Fibroblast of skin of scalp (primary cell): ENCODE measurements at places on chromosomes 3 and 15.
A peak's percentile ranks its signal among the peaks of the same experiment; 100 is the strongest.

GRCh38 chr15:50256188-50257041, 9.1 kb downstream of the HDC start:
- peak; percentile 8 for DNase-seq

DNA sequence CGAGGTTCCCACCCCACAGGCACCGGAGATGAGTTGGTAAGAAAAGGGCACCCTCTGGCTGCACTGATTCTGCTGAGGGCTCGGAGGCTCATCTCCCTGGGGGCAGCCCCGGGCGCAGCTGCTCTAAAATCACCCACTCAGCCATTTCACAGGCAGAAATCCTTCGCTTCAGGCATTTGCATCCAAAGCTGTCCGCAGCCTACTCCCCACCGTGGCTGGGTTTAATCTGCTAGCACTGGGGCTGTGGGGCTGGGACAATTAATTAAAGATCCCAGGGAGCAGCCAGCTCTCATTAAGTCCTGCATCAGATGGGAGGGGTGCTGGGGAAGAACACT, 104.3 kb upstream of the PRR20G start:
- no peak for DNase-seq

DNA sequence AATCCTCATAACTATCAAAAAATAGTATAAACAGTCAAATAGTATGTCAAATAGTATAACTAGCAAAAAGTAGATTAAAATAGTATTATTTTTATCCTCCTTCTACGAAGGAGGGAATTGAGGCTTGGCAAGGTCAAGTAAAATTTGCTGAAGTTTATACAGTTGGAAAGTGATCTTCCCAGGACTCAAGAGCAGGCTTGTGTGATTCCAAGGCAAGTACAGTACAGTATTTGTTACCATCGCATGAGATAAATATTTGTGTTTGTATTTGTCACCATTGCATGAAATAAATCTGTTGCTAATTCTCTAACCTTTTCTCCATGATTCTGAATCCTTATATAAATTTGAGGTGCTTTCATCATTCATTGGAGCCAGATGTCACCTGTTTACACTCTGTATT, 28.9 kb downstream of the SH3GL3 start:
- DNase-seq, result no peak

GRCh38 chr15:85099195-85099803, 117.6 kb downstream of the PDE8A start:
- no peak for DNase-seq

GRCh38 chr3:109072194-109072593, 45.7 kb downstream of the MORC1 start:
- no peak for DNase-seq

DNA sequence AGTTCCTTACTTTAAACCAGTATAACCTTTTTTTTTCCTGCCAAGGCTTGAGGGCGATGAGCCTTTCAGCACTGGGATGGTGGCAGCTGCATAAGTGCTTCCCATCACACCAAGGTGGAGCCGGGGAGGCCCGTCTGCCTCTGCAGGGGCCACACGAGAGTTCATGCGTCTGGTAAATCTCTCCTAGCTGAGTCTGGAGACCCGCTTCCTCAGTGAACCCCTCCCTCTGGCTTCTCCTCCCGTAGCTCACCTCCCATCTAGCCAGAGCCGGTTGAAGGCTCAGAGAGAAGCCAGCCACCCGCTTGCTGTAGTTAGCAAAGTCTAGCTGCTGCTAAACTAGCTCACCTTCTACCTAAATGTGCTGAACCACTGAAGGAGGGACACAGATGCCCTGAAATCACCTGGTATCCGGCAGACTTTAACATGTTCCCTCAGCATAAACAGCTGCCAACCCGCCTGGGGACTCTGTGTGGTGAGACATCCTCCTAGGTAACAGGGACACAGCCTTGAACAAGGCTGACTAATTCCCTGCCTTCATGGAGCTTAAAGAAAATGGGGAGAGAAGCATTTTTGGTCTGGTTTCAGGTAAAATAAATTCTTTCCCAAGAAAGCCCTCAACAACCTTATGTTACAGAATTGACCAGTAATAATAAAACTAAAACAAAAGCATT, 42.9 kb downstream of the RLBP1 start:
- DNase-seq, result no peak

DNA sequence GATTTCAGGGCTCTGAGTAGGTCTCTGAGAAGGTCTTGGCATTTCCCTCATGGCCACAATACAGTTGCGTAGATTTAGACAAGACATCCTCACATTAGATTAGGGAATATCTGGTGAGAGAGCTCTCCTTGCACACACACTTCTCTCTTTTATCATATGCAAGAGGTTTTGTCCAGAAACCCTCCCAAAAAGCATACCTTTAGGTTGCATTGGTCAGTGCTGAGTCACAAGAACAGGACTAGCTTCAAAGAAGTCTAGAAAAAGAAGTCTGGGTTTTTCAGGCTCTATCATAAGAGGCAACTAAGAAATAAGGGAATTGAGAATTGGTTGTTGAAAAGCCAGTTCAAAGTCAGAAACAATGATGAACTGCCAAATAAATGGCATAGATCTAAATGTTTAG, 40.1 kb upstream of the MITF start:
- DNase-seq, result no peak

- DNase-seq, result no peak
These were observed 438 bp upstream of the SLC49A4 start for GRCh38 chr3:122794483-122794778.

DNA sequence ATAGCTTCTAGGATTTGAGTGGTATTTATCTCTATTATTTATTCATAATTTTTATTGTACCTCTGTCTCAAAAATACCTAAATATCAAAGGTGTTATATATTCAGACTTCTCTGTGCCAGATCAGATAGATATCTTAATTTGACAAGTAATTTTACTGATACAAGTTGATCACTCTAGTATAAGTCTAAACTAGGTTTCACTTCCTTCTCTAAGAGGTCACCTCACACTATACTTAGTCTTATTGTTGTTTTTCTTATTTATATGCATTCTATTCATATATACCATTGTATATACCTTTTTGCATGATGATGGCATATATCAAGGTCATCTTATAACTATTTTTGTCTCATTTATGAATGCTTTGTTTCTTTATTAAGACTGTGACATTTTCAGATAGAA, 26.4 kb upstream of the HGD start:
- DNase-seq, result no peak

DNA sequence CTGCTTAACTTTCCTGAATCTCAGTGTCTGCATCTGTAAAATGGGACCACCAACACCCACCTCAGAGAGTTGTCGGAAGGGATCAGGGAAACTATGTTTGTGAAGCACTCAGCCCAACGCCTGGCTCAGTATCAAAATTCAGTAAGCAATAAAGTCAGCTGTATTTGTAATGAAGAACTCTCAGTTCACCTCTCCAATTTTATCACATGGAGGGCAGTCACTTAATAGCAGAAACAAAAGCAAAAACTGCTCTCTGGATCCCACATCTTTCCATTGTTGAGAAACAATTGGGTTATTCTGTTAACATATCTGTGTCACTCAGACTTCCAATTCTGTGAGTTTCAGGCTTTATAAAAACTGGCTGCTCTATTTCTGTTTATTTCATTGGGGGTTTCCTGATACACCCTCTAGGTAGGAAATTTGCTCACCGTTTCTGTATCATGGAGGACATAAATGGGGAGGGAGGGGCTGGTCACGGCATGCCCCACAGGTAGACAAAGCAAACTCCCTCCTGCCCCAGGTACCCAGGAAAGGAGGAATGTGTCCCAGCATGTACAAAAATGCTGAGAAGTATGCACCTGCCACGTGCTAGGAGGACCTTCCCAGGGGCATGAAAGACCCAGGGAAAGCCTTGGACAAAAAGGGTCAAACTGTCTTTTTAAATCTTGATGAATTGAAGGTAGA, 81.4 kb upstream of the LMOD3 start:
- no peak for DNase-seq

- DNase-seq, result no peak
These were observed 752.0 kb upstream of the GRM7 start for GRCh38 chr3:6108957-6109356.

DNA sequence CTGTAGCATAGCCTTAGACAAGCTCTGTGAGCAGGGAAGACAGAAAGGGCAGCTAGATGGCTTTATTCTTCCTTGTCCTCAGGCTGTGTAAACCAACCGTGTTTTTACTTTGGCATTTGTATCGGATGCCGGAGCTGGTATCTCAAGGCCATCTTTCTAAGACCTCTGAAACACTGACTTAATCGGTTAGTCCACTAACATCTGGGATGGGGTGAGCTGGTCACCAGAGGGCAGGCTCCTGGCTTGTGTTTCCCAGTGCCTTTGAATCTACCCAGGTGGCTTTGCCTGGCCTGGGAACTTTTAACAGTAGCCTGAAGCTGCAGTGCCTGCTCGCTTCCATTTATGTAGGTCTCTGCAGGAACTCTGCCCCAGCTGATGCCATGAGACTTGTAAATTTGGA, 252.7 kb downstream of the NR1D2 start:
- DNase-seq, result no peak

- DNase-seq, result peak; percentile 62
These were observed 3.5 kb upstream of the MTFMT start for GRCh38 chr15:65032801-65033537.

DNA sequence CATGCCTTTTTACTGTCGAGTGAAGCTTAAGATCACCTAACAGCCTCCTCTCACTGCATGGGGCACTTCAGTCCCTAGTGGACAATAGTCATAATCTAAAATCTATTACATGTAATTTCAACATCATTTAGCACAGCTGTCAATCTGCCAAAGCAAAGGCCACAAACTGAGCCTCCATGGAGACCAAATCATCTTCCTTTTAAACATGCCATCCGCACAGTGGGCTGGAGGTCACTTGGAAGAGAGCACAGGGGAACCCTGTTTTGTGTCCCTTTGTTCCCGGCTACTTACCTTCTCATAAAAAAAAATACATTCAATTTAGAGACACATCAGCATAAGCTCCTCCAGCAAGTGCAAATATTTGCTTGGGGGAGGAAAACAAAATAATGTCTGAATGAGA, 167.3 kb downstream of the SQOR start:
- no peak for DNase-seq

DNA sequence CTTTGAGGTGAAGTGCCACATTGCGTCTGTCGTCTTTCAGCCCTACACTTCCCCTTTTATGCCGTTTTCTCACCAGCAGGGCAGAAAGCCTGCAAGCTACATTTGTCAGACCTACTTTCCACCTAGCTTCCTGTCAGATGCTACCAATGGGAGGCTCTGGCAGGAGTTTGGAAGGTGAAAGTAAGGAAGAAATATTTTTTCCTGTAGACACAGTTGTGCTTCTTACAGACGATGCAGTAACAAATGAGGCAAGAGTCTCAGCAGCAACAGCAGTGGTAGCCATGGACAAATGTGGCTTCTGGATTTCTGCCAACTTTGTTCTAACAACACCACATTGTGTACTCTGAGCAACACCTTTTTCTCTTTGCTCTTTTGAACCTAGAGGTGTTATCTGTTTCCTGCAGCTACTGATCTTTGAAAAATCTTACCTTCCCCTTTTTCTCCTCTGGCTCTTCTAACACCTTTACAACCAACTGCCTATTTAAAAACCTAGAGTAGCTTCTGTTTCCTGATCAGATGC, 70.6 kb upstream of the STT3B start:
- DNase-seq, result no peak

GRCh38 chr15:29129926-29130325, 139.7 kb downstream of the NSMCE3 start:
- no peak for DNase-seq

- no peak for DNase-seq
These were observed 276.1 kb downstream of the NFKBIZ start for GRCh38 chr3:102125197-102125993.

DNA sequence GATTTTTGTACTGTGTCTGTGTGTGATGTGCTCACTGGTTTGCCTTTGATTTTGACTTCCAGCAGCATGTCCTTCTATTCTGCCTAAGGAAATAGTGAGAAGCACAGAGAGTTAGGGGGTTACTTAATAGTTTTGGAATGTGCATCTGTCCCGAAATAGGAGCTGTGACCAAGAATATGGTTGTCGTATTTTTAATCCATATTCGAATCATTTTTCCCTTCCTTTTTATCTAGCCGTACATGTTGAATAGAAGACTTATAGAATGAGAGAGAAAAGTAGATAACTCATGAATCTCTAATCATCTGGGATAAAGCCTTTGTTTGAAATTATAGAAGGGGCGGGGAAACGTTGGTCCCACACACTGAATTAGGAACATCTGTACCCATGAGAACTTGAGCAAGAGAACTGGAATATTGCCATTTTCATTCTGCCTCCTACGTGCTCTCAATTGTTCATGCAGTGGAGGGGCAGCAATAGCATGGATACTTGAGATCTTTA, 23.6 kb downstream of the CRTC3 start:
- DNase-seq, result peak; percentile 91

DNA sequence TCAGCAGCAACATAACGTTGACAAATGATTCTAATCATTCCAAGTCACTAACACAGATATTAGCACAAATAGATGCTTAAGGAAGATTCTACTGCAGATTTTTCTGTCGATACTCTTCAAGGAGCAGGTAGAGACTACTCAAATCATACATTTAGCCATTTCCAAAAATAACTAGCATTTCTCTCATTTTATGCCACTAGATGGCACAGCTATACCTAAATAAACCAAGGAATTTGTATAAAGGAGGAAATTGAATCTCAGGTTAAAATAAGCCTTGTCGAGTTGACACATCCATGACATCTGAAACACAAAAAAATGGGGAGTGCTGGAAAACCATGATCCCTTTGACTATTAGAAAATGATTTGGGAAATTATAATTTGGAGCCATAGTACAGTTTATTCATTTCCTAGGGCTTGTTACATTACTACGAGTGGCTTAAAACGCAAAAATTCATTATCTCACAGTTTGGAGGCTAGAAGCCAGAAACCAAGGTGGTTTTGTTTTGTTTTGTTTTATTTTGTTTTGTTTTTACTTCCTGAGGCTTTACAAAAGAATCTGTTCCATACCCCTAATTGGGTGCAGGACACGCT, 59.5 kb upstream of the STRIT1 start:
- peak; percentile 47 for DNase-seq

DNA sequence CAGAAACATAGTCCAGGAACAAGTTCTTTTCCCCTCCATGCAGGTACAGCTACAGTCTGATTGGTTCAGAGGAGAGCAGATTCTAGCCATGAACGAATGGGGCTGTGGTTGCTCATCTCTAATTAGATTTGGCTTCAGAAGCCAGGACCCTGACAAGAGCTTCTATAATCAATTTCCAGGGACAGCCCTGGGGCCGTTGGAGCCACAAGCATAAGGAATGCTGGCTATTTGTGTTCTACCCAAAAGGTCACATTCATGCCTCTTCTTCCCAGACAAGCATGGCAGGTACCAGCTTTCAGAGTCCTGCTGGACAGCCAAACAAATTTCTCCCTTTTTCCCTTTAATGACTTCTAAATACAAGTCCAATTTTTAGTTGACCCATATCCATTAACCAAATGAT, 215.5 kb upstream of the LRTM1 start:
- DNase-seq, result no peak

GRCh38 chr3:30098243-30098642, 508.2 kb upstream of the TGFBR2 start:
- DNase-seq, result no peak

GRCh38 chr3:24503616-24504113, 9.0 kb upstream of the THRB start:
- DNase-seq, result no peak

- no peak for DNase-seq
These were observed 64.5 kb downstream of the ZNF148 start for GRCh38 chr3:125310623-125311081.
